Kidney epithelial cell (primary cell): ENCODE measurements at places on chromosomes 6 and 20. TPM values are rescaled to one million over a fixed set of nuclear protein-coding genes. Genes with fewer than 3 reads are reported as not detected.

SPO11 gene
- not detected in 2 replicates for total RNA-seq

- DNase-seq = no peak
These were observed 262.1 kb downstream of the LRFN2 start for GRCh38 chr6:40325041-40325440.

SLPI gene
- 88.0 and 99.5 TPM in 2 replicates for total RNA-seq

DNA sequence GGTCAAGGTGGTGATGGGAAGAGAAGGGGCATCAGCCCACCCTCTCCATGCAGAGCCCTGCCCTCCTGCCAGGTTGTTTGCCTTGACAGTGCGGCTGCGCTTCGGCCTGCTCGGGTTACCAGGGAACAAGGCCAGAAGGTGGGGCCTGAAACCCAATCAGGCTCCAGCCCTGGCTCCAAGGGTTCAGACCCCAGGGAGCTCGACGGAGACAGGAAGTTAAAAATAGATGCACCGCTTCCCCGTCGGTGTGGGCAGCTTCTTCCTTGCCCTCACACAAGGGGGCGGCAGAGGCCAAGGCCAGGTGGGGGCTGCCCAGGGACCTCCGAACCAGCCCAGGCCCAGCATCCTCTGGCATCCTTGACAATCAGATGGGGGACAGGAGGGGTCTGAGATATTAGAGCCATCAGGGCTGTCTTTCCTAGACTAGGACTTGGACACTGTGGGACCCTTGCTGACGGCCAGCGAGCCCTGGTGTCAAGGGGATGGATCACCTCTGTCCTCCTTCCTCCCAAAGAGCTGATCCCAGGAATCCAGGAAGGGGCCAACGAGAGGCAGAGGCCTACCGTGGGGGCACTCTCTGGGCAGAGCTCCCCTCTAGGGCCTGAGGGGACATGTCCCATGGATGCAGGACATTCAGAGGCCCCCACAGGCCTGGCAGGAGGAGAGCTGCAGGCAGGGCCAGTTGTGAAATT is 65.2 kb downstream of the RIPOR3 start:
- DNase-seq = no peak

DNA sequence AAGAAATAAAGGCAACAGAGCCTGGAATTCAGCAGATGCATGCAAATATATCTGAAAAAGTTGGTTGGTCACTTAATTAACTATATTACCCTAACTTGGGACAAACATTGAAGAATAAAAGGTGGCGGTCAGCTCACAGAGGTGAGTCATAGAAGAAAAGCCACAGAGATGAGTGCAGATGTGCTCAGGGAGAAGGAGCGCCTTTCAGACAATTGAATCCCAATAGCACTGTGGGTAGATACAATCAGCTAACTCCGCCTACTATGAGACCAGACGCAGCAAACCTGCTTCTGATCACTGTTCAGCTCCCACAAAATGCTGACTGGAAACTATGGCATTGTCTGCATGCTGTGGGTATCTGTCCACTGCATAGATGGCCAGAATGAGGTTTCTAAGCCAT is 447.8 kb downstream of the PTPRT start:
- DNase-seq = no peak

GRCh38 chr20:37351689-37352607 is 6.0 kb downstream of the SRC start:
- no peak for DNase-seq

PGM3 gene
- total RNA-seq = 26.3 and 35.3 TPM in 2 replicates

GRCh38 chr6:28212510-28213212 is 12.4 kb upstream of the ZSCAN9 start:
- DNase-seq = peak; percentile 68
